NK-92 treated with Interleukin-12 subunit alpha and Interleukin-12 subunit beta, amount 100 ng/mL, for 24 hours (cell line): ENCODE measurements at places on chromosomes 3 and 15.

GRCh38 chr15:64122936-64123351 is 27.2 kb downstream of the SNX1 start:
- DNase-seq = no peak

DNA sequence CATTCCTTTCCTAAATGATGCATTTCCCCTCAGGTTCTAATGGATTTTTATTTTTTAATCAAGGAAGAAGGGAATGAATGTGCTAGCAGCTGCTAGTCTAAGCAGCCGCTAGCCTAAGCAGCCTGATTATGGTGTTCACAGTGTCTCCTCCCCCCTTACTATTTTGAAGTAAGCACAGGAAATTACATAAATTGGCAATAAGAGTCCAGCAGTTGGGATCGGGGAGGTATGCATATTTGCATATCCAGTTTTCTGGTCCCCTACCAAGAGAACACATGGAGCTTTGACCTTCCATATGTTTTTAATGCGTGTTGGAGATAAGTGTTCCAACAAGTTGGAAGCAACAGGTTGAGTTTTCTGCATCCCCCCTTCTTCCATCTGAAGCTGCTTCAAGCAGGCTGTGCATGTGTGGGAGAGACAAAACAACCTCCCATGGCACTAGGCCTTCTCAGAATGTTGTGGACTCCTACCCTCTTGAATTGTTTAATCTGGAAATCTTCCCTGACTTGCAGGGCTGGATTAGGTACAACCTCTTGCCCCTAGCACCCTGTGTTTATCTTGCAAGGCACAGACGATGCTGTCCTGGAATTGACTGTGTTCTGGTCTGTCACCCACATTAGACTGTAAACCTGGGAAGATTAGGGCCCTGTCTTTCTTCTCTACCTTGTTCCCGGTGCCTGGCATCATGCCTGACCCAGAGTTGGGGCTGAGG is 124.8 kb upstream of the LRIG1 start:
- DNase-seq = no peak

DNA sequence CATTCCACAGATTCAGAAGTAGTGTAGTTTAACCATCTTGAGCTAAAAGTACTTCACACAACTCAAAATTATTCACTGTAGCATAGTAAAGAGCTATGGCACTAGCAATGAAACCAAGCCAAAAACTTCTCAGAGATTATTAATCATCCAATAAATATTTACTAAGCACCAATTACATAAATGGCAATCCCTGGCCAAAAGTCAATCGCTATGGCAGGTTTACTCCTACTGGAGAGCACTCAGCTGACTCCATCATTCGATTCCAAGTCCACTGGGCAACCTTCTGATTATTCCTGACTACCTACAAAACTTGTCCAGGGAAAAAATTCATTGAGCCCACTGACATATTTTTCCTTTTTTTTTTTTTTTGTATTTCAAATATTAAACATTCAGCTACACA is 23.9 kb downstream of the ATP13A3 start:
- DNase-seq = no peak

- no peak for DNase-seq
Measured at GRCh38 chr15:51307325-51307724, 31.1 kb downstream of the CYP19A1 start.

DNA sequence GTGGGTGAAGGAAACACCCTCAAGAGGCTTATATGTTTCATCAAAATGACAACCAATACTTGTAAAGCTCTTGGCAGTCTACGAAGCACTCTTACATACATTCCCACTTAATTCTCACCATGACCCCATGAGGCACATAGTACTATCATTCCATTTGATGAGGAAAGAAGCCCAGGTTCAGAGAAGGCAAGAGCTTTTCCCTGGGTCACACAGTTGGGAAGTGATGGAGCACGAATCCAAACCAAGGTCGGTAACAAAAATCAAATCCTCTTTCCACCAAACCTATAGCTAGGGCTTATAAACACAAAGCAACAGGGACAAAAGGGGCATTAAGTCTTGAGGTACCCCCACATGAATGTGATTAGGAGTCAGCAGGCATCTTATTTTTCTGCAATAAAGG is 187.1 kb downstream of the UACA start:
- DNase-seq = no peak

- DNase-seq = no peak
Measured at GRCh38 chr3:156010829-156011228, 109.5 kb upstream of the KCNAB1 start.

DNA sequence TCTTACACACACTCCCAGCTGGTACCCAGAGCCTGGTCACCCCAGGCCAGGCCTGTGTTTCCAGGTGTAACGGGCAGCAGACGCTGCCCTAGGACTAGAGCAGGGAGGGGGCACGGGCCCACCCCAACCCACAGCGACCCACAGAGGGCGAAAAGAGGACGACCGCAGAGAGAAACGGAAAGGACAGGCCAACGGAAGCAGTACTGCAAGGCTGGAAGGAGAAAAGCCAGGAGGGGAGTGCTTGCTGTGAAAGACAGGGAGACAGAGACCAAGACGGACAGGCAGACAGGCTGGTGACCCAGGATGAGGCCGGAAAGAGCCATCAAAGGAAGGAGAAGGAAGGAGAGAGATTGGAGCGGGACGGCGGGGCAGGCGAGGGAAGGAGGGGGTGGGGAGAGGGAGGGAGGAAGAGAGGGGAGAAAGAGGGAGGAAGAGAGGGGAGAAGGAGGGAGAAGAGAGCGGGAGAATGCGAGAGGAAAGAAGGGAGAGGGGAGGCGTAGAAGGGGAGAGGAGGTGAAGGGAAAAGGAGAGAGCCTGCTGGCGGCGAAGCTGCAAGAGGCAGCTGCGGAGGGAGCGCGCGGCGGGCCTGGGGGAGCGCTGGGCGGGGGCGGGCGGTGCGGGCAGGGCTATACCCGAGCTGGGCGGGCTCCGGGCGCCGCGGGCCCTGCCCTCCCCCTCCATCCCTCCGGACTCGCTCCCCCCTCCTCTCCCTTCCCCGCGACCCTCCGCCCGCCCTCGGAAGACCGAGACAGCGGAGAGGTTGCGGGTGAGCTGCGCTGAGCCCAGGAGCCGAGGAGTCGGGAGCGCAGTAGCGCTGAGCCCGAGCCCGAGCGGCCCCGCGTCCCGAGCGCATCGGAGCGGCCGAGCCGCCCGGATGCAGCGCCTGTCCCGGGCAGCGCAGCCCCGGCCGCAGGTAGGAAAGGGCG is at the start of gene SLC6A1:
SLC6A1 (plus strand) TSS at position 732 of the 926 bp plus-strand sequence. CDS start 24,464 bp downstream, outside the sequence.
- no peak for DNase-seq

- no peak for DNase-seq
Measured at GRCh38 chr3:16471897-16472296, 41.6 kb downstream of the RFTN1 start.

GRCh38 chr3:17233398-17233800 is 348.6 kb downstream of the PLCL2 start:
- peak; percentile 19 for DNase-seq

DNA sequence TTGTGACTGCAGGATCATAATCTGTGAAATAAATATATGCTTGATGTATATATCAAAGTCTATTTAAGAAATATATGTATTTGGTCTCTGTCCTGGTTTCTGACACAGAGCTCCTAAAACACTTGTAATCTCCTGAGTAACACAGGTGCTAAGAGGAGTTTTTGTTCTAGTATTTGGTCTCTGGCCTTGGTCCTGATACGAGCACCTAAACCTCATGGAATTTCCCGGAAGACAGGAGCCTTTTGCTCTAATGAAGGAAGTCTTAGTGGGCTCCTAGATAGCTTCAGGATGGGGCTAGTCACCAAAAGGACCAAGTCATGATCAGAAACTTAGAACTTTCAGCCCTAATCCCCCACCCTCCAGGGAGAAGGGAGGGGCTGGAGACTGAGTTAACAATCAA is 19.2 kb upstream of the MUSTN1 start:
- no peak for DNase-seq

DNA sequence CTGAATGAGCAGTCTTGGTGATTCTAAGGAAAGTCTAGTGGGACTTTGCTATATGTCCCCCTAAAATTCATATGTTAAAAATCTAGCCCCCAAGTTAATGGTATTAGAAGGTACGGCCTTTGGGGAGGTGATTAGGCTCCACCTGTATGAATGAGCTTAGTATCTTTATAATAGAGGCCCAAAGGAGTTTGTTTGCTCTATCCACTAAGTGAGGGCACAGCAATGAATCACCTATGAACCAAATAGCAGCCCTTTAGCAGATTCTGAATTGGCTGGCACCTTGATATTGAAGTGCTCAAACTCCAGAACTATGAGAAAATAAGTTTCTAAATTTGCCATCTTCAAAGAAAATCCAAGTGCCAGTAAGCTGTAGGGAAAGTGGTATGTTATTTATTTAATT is 187.9 kb downstream of the SUCNR1 start:
- DNase-seq = no peak

DNA sequence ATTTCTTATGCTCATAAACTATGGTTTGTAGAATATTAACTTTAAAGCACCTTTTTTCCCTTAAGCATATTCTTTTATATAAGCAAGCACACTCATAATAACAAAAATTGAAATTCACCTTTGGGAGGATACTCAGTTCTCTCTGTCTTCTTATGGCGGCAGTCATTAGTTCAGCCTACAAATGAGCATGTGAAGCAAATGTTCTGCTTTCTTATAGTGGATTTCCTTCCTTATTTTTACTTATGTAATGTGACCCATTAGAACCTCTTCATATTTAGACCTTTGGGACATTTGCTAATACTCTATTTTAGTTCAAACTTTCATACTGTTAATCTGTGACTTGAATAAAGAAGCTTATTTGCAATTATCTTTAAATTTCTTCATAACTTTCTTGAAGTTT is at the start of gene P2RY13:
P2RY13 (minus strand) TSS at position 187 of the 400 bp plus-strand sequence; CDS start at position 166, 21 bp downstream.
- DNase-seq = no peak

- peak; percentile 15 for DNase-seq
Measured at GRCh38 chr3:5187920-5188418, 462 bp downstream of the EDEM1 start.

DNA sequence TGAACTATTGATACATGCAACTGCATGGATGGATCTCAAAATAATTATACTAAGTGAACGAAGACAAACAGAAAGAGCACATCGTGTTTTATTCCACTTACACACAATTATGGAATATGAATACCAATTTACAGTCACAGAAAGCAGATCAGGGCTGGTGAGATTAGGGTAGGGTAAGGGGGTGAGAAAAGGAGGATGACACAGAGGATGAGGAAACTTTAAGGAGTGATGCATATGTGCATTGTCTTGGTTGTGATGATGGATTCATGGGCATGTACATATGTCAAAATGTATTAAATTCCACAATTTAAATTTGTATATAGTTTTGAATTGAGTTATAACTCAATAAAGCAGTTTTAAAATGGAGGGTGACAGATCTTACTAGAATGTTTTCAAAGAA is 548.9 kb downstream of the PYDC2 start:
- DNase-seq = no peak

DNA sequence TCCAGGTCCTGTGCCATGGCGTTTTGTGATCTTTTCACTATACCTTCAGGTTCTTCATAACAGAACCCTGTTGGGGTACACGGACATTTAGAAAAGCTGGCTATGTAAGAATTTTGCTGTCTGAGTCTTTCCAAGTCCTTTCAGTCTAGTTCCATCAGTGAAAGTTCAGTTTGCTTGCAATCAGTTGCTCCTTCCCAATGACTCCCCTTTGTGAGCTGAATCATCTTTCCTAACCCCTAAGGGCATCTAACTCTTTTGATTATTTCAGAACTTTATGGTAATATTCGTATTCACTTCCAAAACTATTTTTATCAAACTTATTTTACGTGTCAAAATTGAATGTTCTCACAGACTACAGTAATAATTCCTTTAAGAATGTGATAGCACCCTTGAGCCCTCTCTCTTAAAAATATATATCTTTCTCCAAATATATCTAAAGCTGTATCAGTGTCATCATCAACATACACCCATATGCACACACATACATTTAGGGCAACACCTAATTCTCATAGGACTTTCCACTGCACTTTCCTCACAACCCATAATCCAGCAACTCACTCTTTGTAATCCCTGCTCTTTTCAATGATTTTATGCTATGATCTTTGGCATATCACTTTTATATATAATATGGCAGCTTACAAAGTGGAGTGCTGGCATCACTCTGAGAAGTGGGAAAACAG is 263.7 kb downstream of the GBE1 start:
- no peak for DNase-seq

DNA sequence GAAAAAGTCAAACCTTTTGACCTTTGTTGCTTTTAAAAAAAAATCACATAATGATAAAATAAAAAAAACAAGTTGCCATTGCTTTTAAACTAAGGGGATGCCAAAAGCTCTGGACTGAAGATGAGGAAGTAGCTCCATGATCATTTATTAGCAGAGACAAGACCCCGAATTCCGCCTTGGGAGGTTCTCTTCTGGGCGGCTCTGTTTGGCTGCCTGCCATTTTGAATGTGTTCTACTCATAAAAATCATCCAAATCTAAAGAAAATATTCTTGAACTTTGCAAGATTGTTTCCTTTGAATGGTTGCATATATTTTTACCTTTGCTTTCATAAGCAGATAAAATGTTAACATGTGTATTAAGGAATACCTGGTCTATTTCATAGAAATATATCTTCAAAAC is 63.8 kb downstream of the NCEH1 start:
- DNase-seq = no peak

GRCh38 chr3:116399701-116400226 is 45.5 kb downstream of the LSAMP start:
- no peak for DNase-seq

- DNase-seq = no peak
Measured at GRCh38 chr3:188507244-188507720, 353.3 kb downstream of the LPP start.
